Stimulated activated effector memory CD8-positive, alpha-beta T cell treated with anti-CD3 and anti-CD28 coated beads, Interleukin-12 subunit alpha, Interleukin-12 subunit beta, amount 100 ng/mL, for 72 hours (primary cell): ENCODE measurements at places on chromosomes 7 and 10.

DNA sequence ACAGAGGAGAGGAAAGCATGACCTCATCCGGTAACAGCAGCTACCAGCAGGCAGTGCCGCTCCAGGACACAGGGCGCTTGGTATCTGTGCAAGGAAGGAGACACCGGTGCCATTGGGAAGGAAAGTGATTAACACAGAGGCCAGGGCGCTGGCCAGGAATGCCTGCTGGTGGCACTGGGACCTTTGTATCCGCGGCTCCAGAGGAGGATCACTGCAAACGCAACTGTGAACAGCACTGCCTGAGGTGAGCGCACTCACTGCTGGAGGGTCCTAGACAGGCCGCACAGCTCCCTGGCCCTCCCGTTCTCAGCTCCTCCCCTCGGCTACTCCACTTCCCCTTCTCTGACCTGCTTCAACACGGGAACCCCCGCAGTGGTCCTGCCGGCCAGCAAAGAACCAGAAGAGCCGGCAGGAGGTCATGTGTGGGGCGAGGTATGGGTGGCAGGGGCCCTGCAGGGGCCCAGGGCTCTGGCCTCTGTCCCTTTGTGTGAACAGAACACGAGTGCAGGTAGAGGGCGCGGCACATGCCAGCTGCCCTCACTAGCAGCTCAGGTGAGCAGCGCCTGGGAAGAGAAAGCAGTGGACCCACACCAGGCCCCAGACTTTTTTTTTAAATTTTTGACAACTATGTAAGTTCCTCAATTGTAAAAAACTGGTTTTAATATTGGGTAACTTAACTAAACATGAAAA lies 107.6 kb downstream of the VIPR2 start:
- DNase-seq, result no peak

DNA sequence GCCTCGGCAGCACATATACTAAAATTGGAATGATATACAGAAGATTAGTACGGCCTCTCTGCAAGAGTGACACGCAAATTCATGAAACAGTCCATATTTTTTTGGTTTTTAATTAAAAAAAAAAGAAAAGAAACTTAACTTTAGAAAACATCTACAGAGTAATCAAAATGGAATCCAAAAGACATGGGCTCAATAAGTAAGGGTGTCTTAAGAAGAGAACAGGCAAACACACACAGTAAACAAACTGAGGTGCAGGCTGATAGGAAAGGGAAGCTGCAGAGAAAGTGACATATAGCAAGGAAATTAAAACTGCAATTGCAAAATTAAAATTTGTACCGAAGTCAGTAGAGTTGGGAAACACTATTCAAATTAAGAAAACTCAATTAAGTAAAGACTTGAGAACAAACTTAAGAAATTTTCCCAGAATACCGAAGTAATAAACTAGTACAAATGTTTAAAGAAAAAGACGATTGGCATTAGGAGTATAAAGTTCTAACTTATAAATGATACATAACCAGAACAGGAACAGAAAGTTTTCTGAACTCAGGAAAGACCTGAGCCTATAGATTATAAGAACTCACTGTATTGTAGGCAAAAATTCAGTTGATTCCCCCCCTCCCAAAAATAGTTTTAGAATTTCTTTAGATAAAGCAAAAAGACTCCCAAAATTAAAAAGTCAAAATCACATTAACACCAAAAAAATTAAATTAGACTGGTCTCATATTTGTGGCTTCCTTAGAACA lies 16.3 kb downstream of the MTPN start:
- DNase-seq, result no peak

- no peak for DNase-seq
Measured at GRCh38 chr7:69109246-69109645, 489.0 kb upstream of the AUTS2 start.

- DNase-seq, result peak; percentile 82
Measured at GRCh38 chr10:24723788-24724380, at the start of gene ARHGAP21. ARHGAP21 (minus strand) TSS chr10:24723887; CDS start chr10:24721899, 1,988 bp downstream.

DNA sequence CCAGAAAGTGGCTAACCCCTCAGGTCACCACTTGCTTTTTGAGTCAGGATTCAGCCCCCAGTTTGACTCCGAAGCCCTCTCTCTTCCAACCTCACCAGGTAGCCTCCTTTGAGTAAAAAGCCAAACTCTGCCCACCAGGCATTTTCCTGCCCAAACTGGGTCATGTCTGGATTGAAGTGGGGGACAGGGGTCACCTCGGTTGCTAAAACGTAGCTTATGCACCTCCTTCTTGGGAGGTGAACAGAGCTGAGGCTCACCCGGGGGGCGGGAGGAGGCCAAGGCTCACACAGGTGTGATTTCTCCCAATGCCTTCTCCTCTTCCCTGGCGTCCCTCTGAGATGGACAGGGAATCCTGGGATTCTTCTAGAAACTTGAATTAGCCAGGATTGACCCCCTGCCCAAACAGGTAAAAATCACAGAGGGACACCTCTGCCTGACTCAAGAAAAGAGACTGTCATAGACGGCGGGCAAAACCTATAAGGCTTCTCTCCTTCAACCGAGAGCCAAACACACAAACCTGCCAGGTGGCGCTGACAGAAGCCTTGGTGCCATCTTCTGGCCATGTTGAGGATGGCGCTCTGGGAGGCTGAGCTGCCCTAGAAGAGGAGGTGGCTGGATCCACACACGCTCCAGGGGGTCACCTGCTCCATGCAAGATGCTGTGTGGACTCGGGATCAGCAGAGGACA lies 51.6 kb downstream of the PRLHR start:
- DNase-seq, result no peak

DNA sequence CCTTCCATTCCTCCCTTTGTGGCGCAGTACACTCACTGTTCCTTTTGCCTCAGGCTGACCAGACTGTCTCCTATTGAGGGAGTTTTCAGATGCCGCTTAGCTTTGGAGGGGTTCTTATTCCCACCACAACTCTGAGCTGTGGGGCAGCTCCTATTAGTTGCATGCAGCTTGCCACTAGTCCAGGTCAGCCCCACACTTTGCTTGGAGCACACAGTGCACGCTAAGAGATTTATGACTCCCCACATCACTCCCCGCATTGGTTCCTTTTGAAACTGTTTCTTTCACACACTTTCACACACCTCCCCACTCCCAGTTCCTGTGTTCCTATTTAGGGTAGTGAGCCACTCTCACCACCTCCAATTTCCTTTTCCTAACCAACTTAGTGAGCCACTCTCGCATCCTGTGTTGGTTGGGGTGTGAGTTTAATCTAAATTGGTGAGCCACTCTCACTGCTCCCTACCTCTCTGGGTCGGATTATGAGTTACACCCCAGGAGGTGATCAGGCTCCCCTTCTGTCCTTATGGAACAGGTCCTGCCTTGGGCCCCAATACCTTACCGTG lies 10.4 kb upstream of the ZNF485 start:
- DNase-seq, result no peak

GRCh38 chr7:112970771-112971170 lies 115.9 kb downstream of the GPR85 start:
- DNase-seq, result no peak

- peak; percentile 72 for DNase-seq
Measured at GRCh38 chr10:110354322-110354766, 49.6 kb upstream of the SMNDC1 start.

DNA sequence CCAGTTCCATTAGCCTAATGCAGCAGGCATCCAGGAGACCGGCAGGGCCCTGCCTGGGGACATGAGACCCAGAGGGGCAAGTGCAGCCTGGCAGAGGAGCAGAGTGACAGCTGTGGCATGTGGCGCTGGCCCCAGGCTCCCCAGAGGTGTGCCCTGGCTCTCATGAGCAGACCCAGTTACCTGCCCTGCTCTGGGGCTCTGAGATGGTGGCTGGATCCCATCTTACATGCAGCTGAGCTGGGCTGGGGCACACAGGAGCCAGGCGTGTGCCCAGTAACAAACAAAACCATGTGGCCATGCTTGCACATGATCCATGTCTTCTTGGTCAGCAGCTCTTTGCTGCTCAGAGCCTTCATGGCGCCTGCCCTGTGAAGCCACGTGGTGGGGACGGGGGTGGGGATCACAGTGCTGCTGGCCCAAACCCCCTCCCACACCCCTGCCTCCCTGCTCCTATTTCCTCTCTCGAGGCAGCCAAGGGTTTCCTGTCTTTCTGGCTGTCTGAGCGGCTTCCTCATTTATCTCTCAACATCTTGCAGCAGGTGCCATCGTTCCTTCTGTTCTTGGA lies 40.3 kb upstream of the GTF2I start:
- DNase-seq, result no peak
